Activated CD8-positive, alpha-beta T cell treated with anti-CD3 and anti-CD28 coated beads, Interleukin-2, amount 10 ng/mL, durations not matched to agents 7 days and 5 days (primary cell): ENCODE measurements at places on chromosomes 13 and 19.

DNA sequence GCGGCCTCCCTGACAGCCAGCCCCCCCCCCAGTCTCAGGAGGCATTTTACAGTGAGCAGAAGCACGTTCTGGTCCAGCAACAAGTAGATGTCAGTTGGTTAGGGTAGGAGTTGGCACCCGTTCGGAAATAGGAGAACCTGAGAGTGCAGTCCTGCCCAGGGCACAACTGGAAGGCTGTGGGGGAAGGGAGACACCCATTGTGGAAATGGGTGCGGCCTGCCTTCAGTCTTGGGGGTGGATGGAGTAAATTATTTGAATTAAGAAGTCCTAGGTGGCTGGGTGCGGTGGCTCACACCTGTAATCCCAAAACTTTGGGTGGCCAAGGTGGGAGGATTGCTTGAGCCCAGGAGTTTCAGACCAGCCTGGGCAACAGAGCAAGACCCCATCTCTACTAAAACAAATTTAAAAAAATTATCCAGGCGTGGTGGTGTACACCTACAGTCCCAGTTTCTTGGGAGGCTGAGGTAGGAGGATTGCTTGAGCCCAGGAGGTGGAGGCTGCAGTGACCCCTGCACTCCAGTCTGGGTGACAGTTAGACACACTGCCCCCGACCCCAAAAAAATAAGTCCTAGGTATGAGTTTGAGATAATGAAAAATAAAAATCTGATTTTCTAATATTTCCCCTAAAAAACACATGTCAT, 1.2 kb downstream of the CIRBP start:
- DNase-seq, result no peak

- no peak for DNase-seq
Measured at GRCh38 chr13:89455741-89456140, 1784.6 kb downstream of the SLITRK5 start.

DNA sequence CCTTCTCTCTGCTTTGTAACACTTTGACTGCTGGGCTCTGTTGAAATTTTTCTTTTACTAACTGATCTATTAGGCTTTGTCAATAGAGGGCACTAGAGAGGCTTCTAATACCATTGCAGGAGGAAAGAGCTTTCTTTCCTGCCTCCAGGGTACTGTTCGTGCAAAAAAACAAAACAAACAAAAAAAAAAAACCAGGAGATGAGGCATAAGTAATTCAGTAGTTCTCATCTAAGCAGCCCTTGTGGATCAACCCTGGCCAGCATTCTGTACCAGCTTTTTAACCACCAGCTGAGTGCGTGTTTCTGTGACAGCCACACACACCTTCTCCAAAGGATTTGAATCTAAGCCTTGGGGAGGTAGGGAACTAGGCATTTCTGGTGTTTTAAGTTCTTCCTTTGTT, 1707.6 kb upstream of the SLC10A2 start:
- DNase-seq, result no peak

DNA sequence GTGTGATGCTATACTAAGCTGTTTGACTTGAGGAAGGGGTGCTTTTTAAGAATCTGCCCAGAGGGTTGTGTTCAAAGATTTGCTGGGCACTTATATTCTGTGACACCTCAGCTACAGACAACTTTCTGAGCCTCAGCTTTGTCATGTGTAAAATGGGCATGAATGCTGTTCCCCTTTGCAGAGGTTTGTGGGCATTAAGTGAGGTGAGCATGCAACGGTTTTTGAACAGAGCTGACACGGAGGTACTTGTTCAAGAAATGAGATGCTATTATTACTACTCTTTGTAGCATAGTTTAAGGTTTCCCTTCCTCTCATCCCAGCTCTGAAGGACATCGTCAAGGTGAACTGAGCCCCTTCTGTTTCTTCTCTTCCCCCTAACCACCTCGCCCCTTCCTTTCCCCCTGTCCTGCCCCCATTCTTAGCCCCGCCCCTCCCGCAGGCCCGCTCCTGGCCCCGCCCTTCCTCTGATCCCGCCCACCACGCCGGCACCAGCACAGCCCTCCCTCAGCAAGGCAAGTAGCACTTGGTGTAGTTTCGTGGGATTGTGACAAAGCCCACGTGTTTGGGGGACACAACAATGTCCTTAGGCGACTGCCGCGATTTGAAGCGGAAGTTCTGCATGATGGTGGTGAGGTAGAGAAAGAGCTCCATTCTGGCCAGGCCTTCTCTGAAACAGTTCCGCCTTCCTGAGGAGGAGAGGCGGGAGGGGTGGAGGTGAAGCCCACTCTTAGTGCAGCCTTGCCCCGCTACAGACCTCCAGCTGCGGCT, 26.1 kb upstream of the CYP2A7 start:
- DNase-seq, result peak; percentile 64

DNA sequence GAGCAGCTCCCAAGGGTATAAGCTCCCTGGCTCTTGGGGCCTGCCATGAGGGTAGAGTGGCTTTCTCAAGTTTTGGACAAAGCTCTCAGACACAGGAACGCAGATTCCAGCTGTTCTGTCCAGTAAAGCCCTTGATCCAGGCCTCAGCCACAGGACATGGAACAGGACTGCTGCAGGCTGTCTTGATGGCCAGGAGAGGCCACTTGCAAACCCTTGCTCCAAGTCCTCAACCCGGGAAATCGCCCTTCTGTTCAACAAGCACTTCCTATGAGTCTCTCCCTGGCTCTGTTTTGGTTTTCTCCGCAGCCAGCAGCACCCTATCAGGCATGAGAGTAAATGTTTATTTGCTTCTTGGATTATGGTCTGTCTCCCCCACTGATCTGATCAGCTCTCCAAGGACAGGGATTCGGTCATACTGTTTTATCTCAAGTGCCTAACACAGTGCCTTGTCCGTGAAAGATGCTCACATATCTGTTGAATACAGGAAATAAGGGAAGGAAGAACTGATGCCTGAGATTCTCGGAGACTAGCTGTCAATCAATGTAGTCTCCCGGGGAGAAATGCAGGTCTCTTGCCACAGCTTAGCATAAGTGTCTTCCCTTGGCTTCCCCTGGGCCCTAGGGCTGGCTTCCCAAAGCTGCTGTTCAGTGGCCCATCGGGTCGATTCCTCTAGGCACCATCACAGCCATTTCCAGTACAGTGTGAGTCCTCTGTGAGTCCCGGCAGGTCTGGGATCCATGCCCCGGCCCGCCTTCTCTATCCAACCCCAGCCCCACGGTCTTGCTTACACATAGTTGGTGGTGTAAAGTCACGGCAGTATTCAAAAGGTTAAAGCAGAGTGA, 90.8 kb downstream of the TSHZ3 start:
- no peak for DNase-seq

- DNase-seq, result no peak
Measured at GRCh38 chr13:106503730-106504453, 31.6 kb downstream of the EFNB2 start.

- no peak for DNase-seq
Measured at GRCh38 chr13:63873936-63874335, 2458.3 kb upstream of the PCDH20 start.

GRCh38 chr13:45327253-45327955, 13.6 kb downstream of the TPT1 start:
- DNase-seq, result peak; percentile 33
